ENCODE measurements at places on chromosomes 5 and 9.

DNA sequence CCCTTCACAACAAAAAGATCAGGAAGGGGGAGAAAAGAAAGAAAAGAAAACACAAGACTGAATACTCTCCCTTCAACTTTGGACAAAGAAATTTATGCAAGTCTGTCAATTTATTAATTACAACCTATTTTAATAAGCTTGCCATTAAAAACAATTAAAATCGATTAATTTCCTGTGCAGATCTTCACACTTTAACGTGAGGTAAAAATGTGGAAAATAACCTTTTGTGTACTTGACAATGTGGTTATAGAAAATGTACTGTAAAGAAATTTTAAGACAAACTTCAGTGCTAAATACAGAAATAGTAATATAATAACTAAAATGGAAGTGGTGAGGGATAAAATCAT, 2.7 kb upstream of the MLLT3 start:
- no peak for DNase-seq

DNA sequence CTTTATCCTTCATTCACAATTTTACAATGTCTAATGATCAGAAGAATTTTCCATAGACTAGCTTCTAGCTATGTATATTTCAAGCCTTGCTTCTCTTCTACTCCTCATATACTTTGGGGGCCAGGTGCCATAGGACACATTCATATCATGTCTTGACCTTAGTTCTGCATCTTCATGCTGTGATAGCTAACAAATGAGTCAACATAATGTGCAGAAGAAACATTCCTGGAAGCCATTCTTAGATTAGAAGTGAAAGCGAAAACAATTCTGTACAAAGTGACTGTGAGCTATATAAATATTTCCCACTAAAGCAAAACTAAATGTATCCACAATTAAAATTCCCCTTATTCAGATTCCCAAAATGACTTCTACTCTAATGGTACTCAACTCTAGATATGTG, 320.2 kb upstream of the NREP start:
- DNase-seq, result no peak

- DNase-seq, result peak; percentile 71
Observed at GRCh38 chr9:126301985-126302603, 24.5 kb upstream of the MVB12B start.

DNA sequence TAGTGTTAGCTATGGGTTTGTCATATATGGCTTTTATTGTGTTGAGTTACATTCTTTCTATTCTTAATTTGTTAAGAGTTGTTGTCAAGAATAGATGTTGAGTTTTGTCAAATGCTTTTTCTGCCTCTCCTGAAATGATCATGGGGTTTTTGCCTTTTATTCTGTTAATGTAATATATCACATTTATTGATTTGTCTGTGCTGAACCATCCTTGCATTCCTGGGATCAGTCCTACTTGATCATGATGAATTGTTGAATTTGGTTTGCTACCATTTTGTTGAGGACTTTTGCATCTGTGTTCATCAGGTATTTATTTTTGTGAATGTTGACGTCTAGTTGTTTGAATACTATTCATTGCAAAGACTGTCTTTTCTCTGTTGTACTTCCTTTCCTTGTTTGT, 23.9 kb downstream of the RIC1 start:
- DNase-seq, result no peak

DNA sequence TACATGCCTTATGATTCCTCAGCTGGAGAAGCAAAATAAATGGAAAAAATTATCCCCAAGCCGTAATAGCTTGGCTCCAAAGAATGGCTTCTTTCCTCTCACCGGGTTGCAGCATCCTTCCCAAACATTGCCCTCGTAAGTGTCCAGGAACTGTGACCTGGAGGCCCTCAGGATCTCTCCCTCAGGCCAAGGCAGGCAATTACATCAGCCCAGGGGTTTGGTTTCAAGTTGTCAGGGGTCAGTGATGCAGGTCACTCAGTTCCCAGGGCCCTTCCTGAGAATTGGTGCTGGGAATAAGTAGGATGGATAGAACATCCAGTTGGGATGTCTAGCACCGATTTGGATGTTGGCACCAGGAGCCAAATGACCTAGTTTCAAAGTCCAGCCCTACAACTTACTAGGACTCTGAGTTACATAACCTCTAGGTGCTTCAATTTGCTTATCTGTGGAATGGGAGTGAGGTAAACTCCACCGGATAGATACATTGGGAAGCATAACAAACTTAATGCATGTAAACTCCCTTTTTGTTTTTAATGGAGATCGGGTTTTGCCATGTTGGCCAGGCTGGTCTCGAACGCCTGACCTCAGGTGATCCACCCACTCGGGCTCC, 133.5 kb upstream of the DAP start:
- no peak for DNase-seq

GRCh38 chr9:27404661-27405060, 107.7 kb upstream of the EQTN start:
- DNase-seq, result no peak

GRCh38 chr5:180046656-180047055, 24.9 kb downstream of the RNF130 start:
- no peak for DNase-seq

- DNase-seq, result no peak
Observed at GRCh38 chr9:34443976-34444375, 14.4 kb downstream of the FAM219A start.

DNA sequence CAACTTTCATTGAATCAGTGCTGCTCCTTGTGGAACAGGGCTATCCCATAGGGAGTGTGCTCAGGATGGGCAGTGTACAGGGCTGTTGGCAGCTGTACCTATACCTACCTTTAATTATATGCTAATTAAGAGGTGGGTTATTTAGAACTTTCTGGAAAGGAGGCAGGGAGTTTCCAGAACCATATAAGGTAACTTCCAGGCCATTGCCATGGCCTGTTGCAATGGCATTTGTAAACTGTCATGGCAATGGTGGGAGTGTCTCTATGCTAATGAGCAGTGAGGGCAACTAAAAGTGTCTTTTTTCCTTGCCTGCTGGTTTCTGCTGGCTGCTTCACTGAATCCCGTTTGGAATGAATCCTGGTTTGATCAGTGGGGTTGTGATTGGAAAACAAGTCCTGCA, 2.3 kb upstream of the ARHGAP26 start:
- no peak for DNase-seq

GRCh38 chr5:8253376-8253775, 384.4 kb downstream of the MTRR start:
- DNase-seq, result no peak

DNA sequence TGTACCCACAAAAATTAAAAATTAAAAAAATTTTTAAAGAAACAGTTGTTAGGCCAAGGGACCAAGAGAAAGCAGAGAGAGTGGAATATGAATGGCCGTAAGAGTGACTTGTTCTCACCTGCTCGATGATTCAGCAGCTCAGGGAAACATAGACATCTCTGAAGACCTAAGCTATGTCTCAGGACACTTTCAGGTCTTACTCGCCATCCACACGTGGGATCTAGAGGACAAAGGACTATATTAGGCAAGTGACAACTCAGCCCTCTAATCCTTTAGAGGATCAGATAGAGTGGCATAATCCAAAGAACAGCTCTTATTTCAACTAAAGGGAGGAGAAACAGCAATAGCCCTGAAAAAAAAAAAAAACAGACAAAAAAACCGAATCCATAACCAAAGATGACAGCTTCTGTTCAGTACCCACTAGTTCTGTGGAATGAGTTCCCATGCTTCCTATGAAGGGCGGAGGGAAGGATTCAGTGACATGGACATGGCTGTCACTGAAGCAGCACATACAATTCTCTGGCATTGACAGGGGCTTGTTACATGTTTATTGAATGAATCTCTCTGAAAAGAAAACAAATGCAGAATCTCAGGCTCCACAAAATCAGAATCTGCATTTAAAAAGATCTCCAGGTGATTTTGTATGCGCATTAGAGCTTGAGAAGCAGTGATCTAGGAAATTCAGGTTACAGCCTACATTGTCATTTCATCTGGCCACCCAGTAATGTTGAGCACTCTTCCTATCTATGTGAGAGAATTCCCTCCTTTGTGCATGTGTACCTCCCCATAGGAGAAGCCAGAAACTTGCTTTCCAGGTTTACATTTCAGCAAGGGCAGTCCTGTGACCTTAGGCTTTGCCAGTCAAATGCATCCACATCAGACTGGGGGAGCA, 96.0 kb downstream of the KIAA1958 start:
- no peak for DNase-seq

DNA sequence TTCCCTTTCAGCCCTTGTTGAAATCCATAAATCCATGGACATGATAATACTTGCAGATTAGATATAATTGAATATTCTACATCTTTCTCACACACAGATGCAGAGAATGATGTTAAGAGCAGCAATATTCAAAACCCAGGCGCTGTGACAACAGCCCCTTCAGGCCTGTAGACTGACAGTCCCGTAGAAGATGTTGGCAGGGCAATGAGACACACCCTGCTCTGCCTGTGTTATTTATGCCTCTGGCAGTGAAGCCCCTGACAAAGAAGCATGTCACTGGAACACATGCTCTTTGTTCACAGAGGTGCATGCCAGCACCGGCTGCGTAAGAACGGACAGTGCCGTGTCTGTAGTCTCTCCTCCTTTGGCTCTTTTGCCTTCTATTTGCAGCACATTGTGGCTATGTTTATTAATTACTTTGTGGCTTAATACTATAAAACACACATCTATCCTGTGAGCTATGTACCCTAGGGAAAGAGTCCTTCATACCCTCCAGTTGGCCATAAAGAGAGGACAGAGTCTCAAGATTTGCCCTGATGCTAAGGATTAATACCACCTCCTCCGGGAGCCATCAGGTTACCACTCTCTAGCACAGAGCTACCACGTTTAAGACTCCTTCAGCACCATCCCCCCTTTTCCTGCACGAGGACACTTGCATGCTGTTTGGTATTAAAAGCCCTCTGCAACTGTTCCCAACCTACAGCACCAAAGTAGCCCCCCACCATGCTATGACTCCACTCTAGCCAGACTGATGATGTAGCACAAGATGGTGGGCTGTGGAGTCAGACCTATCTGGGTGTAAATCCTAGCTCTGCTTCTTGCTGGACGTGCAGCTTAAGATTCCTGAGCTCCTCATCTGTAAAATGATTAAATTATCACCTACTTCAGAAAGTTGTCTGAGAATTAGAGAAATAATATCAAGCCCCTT, 2.0 kb upstream of the ANP32B start:
- DNase-seq, result peak; percentile 53

GRCh38 chr9:27261517-27262211, 35.3 kb downstream of the EQTN start:
- DNase-seq, result no peak

DNA sequence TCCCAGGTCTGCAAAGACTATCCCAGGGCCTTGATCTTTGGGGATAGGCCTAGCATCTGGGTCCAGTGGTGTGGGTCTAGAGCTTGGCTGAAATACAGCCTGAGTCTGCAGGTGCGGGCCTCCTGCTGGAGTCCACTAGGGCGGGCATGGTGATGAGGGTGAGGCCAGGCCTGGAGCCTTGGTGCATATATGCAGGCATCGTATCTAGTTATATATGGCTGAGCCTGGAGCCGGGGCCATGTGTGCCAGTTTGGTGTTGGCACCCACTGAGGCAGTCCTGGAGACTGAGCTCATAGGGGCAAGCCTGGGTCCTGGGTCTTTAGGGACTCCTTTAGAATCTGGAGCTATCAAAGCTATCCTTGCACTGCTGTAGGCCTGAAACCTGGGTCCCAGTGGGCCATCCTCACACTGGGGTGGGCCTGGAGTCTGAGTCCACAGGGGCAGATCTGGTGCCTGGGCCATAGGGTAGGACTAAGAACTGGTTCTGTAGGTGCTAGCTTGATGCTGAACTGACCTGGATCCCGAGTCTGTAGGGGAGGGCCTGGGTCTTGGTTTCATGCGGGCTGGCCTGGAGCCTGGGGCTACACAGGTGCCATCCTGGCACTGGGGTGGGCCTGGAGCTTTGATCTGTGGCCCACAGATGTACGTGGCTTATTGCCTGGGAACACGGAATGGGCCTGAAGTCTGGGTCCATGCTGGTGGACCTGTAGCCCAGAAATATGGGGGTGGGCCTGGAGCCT, 346.5 kb upstream of the MEF2C start:
- no peak for DNase-seq

DNA sequence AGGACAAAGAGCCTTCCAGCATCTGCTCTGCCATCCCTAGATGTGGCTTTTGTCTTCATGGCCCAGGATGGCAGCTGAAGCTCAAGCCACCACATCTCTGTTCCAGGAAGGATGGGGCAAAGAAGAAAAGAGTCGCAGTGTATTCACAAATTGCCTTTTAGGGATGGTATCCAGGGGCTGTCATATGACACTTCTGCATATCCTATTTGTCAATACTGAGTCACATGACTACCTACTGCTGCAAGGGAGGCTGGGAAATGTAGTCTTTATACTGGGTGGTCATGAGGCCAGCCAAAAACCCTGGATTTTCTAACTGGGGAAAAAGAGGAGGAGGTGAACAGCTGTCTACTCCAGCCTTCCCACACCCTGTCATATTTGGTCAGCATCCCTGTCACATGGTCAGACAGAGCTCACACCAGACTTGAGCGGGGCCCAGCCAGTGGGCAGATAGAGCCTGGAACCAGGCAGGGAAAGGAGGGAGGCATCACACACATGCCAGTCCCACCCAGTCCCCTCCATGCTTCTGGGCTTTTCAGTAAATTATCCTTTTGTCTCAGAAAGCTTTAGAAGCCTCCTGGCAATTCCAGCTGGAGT, 52.0 kb downstream of the OLFM1 start:
- DNase-seq, result no peak

- peak; percentile 28 for DNase-seq
Observed at GRCh38 chr9:107484117-107484723, 5.3 kb downstream of the KLF4 start.

DNA sequence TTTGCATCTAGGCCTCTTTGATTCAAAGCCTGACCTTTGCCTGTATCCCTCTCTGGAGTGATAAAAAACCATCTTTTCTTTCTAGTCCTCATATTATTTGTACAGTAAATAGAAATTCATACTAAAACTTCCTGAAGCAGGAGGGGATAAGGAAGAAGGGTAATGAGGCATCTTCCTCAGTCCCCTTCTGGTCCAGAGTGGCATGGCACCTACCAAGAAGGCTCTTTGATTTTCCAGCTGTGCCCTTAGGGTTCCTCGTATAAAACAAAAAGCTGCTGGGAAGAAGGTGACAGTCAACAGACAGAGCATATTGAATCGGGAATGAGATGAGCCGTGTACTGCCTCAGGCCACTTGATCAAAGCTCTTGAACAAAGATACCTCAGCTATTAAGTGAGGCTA, 71.9 kb upstream of the SPDL1 start:
- no peak for DNase-seq

DNA sequence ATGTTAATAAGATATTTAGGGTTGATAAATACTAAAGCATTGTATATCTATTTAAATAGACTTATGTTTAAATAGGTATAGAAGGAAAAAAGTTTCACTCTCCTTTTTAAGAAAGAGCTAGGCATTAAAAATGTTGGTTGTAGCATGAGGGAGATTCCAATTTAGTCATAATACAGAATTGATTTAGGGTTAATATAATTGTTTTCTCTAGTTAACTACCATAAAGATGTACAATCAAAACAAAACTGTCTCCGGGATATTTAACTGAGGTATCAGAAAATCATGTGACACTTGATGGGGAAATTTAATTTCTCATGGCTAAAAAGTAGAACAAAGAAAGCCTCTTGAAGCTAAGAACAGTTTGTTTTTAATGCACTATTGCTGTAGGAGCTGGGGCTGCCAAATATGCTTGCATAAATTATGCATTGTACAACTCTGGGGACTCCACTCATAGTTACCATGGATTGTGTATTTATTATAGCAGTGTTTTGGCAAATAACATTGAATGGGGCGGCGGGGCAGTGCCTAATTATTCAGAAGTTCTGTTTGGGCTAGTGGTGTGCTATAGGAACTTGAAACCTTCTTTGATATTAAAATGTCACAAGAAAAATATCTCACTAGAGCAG, 44.2 kb downstream of the SMC2 start:
- DNase-seq, result no peak

- DNase-seq, result peak; percentile 38
Observed at GRCh38 chr5:123610665-123611405, 98.9 kb downstream of the CSNK1G3 start.

GRCh38 chr5:158807-159447, 32.4 kb upstream of the LRRC14B start:
- DNase-seq, result peak; percentile 3

Data from BE2C (cell line).